ENCODE measurements at places on chromosomes 1 and 21.

GRCh38 chr1:77889671-77890070 lies 1.2 kb downstream of the NEXN start:
- DNase-seq = no peak

GRCh38 chr1:176522310-176522845 lies 59.4 kb downstream of the PAPPA2 start:
- no peak for DNase-seq

DNA sequence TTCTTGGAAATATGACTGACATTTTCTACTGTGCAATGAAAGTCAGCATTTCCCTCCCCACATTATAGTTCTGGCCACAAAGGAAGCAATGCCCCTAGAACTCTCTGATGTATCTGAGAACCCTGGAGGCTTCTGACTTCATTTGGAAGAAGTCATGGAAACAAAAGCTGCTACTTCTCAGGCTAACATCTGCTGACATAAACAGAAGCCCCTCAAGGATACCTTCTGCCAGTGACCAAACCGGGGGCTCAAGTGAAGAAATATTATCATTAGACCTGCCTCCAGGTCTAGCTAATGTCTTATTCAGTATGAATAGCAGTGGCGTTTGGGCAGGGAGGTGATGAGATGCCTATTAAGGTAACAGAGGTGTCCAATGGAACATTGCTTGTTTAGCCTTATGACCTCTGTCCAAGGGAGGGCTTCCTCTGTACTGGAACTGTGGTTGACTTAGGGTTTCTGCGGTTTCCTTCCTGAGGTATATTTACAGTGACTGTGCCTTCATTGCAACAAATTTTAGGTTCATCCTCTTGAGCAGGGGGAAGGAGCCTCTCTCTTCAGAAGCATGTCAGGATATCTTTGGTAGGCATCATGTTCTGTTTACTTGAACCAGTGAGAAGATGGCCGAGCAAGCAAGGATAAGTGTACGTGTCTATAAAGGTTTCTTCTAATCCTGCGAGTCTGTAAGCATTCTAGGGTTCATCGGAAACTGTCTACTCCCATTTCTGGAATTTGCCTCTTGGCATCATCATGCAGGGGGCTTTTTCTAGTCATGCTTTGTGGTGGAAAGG lies 161.7 kb downstream of the PBX1 start:
- DNase-seq = no peak

DNA sequence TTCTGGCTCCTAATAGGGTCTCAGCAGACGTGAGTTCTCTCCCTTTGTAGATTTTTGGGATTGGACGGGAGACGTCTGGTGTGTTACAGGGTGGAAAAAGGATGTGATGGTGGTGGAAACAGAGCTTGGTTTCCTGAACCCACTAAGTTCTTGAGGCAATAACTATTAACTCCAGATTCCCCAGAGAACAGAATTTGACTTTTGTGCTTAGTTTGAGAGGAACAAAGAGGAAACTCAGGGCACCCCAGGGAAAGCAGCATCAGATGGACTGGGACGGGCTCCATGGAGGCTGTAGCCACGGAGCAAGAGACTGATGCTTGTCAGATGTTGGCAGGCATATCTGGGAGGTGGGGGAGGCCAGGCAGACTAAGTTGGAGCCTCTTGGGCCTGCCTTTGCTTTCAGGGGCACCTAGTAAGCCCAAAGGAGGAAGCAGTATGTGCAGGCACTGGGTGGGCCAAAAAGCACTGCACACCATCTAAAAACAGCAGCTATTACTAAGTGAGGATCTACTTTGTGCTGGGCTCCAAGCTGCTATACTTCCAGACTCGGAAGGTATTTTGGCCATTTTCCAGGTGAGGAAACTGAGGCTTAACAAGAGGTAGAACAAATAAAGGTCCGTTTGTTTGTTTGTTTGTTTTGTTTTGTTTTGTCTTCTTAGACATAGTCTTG lies 66.9 kb downstream of the EPHB2 start:
- no peak for DNase-seq

GRCh38 chr1:150151291-150152181 lies 1.8 kb downstream of the PLEKHO1 start:
- no peak for DNase-seq

GRCh38 chr1:179129702-179130473 lies 48.0 kb downstream of the TOR3A start:
- no peak for DNase-seq

- no peak for DNase-seq
These were observed 61.2 kb downstream of the DISP3 start for GRCh38 chr1:11539850-11540772.

DNA sequence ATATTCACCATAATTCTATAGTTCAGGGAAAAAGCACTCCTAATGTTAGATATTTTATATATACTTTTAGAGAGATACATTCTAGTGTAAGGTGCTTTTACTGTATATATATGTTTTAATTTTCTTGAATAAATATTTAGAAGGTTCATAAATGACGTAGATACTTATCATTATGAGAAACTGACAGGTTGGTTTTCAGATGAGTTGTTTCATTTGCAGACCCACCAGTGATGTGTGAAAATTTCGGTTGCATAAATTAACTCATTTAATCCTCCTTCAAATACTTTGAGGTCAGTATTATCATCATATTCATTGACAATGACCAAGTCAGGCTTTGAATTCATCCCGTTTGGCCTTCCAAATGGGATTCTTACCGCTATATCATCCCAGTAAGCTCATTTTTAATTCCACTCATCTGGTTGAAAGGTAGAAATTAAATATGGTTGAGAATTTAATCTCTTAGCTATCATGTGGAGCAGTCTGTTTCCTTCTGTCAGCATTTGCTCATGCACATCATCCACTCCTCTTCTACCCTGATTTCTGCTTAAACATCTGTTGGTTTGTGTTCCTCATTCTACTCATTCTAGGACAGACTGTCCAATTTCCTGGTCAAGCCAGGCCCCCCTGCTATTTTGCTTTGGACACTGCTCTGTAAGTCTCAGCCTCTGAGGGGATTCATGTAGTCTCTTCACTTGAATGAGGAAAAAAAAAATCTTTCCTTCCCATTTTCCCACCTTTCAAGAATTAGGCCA lies 1156.6 kb downstream of the PLA2G4A start:
- no peak for DNase-seq

GRCh38 chr1:85278853-85279314 lies 2.5 kb upstream of the BCL10 start:
- peak; percentile 32 for DNase-seq

- DNase-seq = no peak
These were observed 53.1 kb downstream of the VANGL2 start for GRCh38 chr1:160453443-160453842.

DNA sequence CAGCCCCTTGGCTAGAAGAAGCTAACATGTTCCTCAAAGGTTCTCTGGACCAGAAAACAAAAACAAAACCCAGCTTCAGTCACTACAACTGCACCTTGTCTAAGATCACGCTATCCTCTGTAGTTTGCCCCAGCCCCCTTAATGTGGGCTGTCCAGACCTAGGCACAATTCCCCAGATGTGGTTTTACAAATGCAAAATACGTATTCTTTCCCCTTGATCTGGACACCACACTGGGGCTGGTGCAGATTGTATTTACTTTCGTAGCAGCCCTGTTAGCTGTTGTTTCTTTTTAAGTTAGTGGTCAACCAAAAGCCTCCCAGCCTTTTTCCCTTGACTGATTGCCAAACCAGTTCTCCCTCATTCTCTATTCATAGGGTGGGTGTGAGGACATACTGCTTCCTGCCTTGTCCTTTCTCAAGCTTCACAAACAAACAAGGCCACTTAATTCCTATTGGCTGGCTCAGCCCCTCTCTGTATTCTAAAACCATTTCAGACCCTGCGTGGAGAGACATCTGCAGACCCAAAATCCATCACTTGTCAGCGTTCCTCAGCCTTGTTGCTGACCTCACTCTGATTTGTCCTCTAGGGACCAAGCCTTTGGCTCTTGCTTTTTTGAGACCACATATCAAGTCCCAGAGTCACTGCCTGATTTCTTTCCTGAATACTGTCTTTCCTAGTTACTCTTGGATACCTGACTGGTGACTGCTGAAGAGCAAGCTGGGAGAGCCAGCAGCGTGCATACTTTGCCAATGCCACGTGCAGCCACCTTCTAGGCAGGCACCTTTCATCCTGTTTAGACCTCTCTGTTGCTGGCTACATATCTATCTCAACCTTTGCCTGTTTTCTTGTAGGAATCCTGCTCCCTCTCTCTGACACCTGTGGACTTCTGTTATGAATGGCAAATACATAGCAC lies 96.4 kb upstream of the RAB3GAP2 start:
- DNase-seq = no peak

- DNase-seq = no peak
These were observed 11.1 kb upstream of the KCNE1 start for GRCh38 chr21:34523019-34523555.
